ENCODE measurements at places on chromosomes 16 and 17.

DNA sequence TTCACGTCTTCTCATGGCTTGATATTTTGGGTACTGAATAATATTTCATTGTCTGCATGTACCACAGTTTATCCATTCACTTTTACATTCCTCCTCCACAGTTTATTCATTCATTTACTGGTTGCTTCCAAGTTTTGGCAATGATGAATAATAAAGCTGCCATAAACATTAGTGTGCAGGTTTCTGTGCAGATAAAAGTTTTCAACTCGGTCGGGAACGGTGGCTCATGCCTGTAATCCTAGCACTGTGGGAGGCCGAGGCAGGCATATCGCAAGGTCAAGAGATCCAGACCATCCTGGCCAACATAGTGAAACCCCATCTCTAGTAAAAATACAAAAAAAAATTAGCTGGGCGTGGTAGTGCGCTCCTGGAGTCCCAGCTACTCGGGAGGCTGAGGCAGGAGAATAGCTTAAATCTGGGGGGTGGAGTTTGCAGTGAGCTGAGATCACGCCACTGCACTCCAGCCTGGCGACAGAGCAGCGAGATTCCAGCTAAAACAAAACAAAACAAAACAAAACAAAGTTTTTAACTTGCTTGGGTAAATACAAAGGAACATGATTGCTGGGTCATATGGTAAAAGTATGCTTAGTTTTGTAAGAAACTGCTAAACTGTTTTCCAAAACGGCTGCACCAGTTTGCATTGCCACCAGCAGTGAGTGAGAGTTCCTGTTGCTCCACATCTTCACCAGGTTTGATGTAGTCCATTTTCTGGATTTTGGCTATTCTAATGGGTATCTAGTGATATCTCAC lies 89.5 kb downstream of the WWP2 start:
- no peak for DNase-seq

DNA sequence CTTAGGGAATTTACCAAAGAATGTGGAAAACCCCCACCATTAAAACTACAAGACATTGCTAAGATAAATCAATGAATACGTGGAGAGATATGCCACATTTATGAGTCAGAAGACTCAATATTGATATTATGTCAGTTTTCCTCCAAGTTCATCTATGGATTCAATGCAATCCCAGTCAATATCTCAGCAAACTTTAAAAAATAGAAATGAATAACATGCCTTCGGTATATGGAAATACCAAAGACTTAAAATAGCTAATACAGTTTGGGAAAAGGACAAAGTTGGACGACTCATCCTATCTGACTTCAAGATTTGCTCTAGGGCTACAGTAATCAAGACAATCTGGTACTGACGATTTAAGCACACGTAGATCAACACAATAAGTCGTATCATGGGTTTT lies 31.2 kb downstream of the PIK3R5 start:
- no peak for DNase-seq

GRCh38 chr16:76293980-76294379 lies 16.8 kb downstream of the CNTNAP4 start:
- DNase-seq, result no peak

GRCh38 chr17:76529224-76530094 lies 8.1 kb downstream of the CYGB start:
- no peak for DNase-seq

- DNase-seq, result no peak
Measured at GRCh38 chr16:5604770-5605169, 507.2 kb upstream of the EEF2KMT start.

DNA sequence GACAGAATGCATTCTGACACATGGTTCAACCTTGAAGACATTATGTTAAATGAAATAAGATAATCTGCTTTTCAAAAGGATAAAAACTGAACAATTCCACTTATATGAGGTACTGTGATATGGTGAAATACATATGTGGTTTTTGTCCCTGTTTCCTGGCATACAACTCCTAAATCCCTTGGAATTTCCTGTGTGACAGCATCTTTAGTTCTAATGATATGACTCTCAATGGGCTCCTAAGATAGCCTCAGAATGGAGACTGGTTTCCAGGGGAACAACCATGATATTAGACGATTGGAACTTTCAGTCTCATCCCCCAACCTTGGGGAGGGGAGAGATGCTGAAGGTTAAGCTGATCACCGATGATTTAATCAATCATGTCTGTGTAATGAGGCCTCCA lies 37.7 kb upstream of the PHLPP2 start:
- DNase-seq, result no peak

- DNase-seq, result peak; percentile 90
Measured at GRCh38 chr16:29811170-29811895, 660 bp upstream of the PRRT2 start.

DNA sequence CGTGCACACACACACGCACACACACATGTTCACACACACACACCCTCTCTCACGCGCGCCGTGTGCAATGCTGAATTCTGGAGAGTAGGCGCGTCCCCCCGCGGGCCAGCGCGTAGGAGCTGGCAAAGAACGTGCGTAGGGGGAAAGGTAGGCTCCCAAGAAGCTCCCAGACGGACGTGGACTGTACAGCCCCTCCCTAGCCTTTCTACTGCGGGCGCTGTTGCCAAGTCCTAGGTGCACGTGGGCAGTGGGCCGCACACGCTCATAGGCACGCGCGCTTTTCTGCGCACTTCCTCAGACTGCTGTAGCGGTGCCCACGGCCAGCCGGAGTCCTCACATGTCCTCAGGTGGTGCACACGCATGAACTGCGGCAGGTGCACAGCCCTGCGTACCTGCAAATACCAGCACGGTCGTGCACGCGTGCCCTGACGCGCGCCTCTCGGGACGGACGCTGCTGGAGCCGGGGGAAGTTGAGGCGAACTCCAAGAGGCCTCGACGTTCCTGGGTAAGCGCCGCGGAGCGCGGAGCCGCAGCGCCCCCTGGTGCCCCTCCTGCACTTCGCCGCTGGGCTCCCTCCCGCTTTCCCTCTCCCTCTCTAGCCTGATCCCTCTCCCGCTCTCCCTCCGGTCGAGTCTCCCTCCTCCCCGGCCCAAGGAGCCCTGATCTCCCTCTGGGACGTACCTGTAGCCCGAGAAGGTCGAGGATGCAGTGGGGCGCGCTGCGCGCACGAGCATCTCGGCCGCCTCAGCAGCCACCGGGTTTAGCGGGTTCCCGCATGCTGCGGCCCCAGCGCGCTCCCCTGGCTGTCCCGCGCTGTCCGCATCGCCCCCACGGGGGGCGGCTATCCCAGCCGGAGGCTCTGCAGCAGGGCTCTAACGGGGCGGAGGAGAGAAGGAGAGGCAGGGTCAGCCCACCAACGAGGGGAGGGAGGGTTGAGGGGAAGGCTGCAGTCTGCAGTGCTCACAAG lies 749 bp downstream of the GRIN2A start:
- peak; percentile 46 for DNase-seq

- peak; percentile 80 for DNase-seq
Measured at GRCh38 chr17:40547079-40547784, 18.0 kb downstream of the CCR7 start.

- DNase-seq, result no peak
Measured at GRCh38 chr17:11538366-11538765, 59.9 kb upstream of the DNAH9 start.

GRCh38 chr17:46947216-46947615 lies 24.3 kb downstream of the GOSR2 start:
- DNase-seq, result no peak

- DNase-seq, result no peak
Measured at GRCh38 chr16:20865420-20866131, 34.6 kb downstream of the DCUN1D3 start.

GRCh38 chr17:58262149-58262548 lies 18.6 kb downstream of the MPO start:
- DNase-seq, result peak; percentile 19

DNA sequence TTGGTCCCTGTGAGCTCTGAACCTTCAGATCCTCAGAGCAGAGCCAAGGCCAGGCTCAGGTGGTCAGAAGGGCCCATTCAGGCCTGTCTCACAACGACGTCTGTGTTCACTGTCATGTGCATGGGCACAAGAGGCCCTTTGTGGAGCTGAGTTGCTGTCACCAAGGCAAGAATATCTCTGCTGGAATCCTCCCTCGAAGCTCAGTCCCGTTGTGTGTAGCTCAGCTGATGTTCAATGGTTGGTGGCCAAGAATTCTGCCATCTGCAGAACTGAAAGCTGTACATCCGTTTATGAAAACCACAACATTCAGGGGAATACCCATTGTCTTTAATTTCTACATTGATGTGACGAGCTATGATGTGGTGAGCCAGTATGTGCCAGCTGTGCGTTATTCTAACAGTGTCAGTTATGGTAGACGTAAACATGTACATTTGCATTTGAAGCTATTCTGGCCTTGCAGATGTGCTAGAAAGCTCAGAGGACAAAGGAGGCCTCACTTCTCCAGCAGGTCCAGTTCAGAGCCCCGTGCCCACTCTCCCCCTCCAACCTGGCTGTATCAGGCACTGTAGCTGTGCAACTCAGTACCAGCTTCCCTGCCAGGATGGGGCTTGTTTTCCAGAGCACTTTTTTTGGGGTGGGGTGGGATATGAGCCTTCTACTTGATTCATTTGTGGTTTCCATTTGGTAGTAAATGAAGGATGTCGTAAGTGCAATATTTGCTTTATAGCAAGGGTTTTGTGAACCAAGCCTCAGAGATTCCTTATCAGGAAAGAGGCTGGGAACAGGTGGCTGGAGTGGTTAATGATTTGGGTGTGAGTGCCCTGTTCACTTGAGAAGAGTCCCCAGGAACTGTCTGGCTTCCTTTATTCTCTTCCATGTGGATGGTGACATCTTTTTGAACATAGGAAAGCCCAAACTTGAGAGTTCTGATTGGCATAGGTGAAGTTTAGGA lies 56.1 kb downstream of the B9D1 start:
- DNase-seq, result peak; percentile 47

DNA sequence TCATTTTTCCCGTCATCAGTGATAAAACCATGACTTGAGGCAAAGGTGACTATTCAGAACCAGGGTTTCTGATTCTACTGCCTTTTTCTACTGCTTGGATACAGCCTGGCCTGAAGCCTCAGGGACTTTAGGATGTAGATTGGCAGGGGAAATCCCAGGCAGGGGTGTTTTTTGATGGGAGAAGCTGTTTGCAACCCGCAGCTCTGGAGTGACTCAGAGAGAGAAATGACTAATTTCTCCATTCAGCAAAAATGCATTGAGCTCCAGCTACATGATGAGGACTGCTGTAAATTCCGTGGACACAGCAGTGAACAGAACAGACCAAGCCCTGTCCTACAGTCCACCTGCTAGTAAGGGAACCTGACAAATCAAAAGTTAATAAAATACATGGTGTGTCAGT lies 560.6 kb downstream of the CDH13 start:
- DNase-seq, result no peak

DNA sequence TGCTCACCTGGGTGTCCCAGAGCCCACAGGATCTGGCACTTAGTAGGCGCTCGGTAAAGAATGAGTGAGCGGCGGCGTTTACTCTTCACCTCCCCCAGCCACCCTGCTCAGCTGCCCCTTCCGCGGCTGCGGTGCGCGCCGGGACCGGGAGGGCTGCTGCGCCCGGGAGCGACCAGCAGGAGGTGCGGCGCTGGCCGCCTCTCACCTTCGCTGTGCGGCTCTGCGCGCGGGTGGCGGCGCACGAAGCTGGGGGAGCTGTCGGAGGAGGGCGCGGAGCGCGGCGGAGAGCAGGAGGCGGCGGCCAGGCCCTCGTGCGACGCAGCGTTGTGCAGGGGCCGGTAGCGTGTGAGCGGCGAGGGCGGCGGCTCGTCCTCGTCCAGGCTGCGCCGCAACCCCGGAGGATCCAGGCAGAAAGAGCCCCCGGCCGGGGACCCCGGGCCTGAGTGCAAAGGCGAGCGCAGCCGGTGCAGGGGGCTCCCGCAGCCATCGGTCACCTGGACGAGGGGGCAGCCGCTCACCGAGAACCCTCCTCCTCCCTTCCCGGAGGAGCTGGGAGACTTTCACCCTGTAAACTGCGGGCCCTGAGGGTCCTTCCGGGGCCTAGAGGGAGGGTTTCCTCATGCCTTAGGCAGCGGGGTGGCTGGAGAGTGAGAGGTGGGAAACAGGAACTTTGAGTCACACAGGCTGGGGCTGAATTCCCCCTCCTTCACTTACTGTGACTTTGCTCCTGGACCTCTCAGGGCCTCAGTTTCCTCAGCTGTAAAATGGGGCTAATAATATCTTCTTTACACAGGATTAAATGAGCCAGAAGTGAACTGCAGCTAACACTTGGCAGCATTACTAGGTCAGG lies 12.5 kb downstream of the SAMD14 start:
- DNase-seq, result peak; percentile 71

DNA sequence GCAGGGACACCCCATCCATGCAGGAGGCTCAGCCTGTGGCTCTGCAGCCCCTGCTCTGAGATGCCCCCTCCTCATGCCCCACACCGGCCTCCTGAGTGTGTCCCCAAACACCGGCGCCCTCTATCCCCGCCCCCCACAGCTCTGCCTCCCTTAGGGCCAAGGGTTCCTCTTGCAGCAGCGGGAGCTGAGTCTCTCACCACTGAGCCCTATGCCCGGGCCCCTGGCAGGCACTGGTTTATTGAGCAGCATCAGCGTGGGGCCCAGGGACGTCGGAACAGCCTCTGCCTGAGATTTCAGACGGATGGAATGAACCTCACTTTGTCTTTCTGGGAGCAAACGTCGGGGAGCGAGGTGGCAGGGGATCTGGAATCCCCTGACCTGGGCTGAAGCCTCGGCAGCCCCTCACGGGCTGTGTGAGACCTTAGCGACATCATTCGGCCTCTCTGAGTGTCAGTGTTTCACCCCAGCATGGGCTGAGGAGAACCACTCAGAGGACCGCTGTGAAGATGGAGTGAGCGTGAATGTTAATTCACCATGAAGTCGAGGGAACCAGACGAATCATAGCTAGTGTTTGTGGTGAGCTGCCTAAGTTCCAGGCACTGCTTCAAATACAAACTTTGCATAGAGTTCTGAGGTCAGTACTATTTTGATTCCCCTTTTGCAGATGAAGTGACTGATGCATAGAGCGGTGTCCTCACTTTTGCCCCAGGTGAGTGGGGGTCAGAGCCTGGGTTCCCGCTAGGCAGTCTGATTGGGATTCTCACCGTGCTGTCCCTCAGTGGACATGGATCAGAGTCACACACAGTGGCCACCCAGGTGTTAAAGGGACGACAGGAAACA lies 5.3 kb upstream of the C16orf74 start:
- no peak for DNase-seq

- no peak for DNase-seq
Measured at GRCh38 chr17:83193336-83194185, 114.2 kb downstream of the METRNL start.

- no peak for DNase-seq
Measured at GRCh38 chr17:78502611-78503148, 74.5 kb downstream of the DNAH17 start.

DNA sequence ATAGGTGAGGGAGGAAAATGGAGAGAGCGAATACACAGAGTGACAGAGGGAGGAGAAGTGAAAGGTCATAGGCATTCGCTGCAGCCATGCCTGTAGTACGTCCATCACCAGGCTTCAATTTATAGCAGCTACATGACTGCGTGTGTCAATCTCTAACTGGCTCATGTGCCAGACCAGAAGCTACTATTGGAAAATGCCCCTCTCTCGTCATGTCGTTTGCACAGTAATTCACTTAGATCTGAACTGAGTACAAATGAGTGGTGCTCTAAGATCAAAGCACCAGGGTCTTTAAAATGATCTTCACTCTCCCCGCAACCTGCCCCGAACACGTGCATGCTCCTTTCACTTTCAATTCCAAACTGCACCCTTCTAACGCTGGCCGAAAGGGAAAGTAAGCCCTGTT lies 51.3 kb downstream of the ADCY9 start:
- peak; percentile 64 for DNase-seq

GRCh38 chr17:77790143-77790829 lies 168.2 kb upstream of the TNRC6C start:
- DNase-seq, result no peak
